ENCODE measurements at places on chromosomes 16 and 17.

DNA sequence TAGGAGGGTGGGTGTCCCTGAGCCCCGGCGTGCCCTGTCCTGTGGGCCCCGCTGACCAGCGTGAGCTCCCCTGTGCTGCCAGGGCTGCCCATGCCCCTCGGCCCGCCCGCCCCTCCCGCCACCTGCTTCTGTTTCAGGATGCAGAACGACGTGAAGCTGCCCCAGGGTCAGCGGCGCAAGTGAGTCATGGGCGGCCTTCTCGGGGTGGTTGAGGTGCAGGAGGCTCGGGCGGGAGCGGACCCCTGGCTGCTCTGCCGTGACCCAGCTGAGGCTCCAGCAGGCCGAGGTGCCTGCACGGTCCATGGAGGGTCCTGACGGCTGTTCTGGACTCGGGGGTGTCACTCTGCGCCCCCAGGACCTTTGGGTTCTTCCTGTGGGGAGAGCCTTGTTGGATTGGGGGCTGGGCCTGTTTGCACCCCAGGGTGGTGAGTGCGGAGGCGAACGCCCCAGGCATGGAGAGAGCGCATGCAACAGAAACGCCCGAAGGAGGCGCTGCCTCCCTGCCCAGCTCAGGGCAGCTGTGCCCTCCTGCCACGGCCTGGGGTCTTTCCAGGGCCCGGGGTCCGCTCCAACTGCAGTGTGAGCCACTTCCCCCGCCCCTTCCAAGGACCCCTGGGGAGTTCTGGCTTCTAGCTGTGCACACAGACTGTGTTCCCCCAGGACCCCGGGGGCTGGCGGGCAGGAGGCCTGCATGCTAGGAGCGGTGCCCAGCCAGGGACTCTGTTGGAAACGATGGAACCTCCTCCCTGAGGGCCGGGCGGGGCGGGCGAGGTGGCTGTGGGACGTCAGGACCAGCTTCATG is 4.0 kb downstream of the SLC25A10 start:
- no peak for DNase-seq

- DNase-seq: no peak
Measured at GRCh38 chr17:81049973-81050551, 15.1 kb downstream of the BAIAP2 start.

DNA sequence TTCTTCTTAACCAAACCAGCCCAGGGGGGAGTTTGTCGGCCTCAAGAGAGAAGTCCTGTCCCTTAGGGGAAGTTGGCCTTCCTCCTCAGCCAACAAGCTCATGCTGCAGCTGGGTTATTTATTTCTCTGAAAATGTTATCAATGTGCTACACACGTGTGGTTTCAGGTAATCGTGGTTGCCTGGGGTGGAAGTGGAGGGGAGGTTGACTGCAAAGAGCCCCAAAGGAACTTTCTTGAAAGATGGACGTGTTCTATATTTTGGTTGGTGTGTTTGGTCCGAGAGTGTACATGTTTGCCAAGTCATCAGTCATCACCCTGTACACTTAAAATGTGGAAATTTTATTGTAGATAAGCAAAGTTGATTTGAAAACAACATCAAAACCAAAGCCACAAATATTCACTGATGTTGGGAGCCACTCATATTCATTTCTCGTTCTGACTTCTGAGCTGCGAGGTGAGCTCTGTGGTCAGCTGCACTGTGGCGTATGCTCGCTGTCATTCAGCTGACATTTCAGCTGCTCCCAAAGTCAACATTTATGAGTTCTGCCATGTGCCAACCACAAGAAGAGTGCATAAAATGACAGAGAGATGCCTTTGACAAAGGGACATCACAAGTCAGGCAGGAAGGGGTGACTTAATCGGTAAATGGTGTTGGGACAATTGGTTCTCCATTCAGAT is 26.5 kb upstream of the ADGRG1 start:
- no peak for DNase-seq

DNA sequence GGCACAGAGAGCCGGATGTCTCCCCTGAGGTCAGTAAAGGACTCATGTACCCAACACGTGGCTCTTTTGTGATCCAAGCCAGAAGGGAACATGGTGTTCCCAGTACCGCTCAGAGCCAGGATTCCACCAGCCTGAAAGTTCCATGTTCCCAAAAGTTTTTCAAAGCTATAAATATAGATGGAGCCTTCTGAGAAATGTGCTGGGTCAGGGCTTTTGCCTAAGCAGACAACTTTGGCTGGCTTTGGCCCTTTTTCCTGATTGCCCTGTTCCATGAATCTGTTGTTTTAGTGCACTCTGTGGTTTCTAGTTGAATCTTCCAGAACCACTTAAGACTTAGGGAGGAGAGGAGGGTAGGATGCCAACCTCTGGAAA is 128.5 kb upstream of the HS3ST2 start:
- DNase-seq: no peak

- DNase-seq: no peak
Measured at GRCh38 chr16:72355561-72355960, 183.6 kb upstream of the PMFBP1 start.

DNA sequence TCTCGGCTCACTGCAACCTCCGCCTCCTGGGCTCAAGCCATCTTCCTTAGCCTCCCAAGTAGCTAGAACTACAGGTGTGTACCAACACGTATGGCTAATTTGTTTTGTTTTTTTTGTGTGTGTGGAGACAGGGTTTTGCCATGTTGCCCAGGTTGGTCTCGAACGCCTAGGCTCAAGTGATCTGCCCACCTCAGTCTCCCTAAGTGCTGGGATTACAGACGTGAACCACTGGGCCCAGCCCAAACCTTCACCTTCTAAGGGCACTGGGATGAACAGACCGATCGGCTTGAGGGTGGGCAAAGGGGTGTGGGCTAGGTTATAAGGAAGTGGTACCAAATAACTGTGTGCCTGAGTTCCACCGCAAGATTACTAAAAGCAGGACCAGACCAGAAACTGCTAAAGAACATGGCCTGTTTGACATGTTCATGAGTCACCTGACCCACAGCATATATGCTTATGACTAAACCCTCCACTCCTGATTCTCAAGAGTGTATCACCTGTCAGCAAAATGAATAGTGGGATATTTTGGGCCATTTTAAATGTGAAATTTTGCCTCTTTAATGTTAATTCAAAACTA is 8.1 kb downstream of the TMEM97 start:
- DNase-seq: no peak

- DNase-seq: no peak
Measured at GRCh38 chr17:80931421-80932265, 60.0 kb upstream of the CHMP6 start.

DNA sequence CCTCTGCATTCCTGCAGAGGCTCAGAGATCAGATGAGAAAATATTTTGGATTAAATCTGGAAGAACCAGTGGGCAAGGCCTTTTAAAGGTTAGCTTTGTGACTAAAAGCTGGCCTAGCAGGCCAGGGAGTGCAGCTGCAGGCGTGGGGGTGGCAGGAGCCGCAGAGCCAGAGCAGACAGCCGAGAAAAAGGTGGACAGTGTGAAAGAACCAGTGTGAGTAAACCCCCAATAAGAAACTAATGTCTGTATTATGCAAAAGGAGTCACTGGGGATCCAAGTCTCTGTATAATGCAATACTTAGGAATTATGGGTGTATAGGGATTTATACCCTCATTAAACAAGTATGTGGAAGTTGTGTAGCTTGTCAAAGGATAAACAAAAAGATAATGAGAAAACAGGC is 21.4 kb upstream of the SPACA3 start:
- no peak for DNase-seq

GRCh38 chr17:74825952-74826719 is 33.5 kb downstream of the GRIN2C start:
- no peak for DNase-seq

DNA sequence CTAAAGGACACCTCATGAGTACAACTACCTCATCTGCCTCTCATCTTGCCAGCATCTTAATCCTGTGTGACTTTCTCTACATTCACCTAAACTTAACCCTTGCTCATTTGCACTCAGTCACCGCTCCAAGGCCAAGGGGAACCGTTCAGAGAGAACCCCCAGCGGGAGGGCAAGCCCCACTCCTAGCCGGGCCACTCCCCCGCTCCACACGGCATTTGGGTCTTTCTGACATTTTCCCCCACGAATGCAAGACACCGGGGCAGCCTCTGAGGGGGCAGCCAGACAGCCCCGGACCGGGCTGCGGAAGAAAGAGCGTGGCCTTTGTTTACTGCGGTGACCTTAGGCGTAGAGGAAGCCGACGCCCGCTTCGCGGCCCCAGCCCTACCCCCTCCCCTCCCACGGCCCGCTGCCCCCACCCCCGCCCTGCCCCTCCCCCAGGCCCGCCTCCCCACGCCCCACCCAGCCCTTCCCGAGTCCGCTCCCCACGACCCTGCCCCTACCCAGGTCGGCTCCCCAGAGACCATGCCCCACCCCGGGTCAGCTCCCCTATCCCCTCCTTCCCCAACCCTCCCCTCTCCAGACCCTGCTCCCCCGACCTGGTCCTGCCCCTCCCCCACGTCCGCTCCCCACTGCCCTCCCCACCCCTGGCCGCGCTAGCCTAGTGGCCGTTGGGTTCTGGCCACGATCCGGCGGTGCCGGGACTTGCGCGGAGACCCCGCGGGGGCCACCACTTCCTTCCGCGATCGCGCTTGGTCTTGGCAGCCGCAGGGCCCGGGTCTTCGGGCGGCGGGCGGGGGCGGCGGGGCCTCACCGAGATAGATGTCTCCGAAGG is 789 bp downstream of the CSNK1D start:
- no peak for DNase-seq

GRCh38 chr17:5361426-5361825 is 58.0 kb downstream of the NUP88 start:
- no peak for DNase-seq

DNA sequence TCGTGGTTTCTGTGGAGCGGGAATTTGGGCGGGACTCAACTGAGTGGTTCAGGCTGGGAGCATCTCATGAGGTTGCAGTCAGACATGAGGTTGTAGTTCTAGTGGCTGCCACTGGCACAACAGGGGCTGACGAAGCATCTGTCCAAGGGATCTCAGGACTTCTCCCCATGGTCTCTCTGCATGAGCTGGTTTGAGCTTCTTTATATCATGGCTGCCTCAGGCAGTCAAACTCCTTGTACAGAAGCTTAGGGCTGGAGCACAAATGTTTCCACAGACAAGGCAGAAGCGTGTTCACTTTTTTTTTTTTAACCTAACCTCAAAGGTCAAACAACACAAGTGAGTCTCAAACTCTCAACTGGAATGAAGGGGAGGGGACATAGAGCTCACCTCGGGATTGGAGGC is 243.3 kb downstream of the MSI2 start:
- no peak for DNase-seq

- no peak for DNase-seq
Measured at GRCh38 chr17:78840530-78840779, 159 bp downstream of the USP36 start.

DNA sequence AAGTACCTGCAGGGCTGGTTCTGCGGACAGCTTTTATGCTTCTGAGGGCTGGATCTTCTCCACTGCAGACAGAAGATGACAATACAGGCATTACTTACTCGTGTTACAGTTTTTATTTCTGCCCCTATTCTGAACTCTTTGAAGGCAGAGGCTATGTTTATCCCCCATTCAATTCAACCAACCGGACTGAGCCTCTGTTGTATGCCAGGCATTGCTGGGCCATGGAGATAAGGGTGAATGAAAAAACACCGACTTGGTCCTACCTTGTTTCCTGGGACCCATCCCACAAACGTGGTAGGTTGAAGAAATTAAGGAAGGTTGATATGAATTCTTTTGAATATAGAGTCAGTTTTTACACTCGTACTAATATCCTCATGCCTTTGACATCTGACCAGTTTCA is 10.0 kb upstream of the HP start:
- DNase-seq: no peak

- no peak for DNase-seq
Measured at GRCh38 chr17:63440127-63440769, 5.9 kb downstream of the CYB561 start.

DNA sequence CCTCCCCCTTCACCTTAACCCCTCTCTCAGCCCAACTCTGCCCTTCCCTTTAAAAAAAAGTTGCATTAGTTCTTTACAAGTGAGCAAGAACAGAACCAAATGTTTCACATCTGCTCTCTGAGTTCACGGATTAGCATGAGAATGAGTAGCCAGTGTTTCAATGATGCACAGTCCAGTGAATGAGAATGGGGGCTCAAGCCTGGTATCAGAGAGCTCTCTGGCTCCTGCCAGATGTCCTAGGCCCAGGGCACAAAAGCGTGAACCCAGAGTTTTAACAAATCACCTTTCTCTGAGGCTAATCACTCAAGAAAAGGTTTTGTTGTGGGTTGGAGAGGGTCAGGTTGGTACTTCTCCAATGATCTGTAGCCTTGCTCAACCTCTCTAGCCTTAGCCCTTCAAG is 41.5 kb upstream of the HS3ST3A1 start:
- no peak for DNase-seq

DNA sequence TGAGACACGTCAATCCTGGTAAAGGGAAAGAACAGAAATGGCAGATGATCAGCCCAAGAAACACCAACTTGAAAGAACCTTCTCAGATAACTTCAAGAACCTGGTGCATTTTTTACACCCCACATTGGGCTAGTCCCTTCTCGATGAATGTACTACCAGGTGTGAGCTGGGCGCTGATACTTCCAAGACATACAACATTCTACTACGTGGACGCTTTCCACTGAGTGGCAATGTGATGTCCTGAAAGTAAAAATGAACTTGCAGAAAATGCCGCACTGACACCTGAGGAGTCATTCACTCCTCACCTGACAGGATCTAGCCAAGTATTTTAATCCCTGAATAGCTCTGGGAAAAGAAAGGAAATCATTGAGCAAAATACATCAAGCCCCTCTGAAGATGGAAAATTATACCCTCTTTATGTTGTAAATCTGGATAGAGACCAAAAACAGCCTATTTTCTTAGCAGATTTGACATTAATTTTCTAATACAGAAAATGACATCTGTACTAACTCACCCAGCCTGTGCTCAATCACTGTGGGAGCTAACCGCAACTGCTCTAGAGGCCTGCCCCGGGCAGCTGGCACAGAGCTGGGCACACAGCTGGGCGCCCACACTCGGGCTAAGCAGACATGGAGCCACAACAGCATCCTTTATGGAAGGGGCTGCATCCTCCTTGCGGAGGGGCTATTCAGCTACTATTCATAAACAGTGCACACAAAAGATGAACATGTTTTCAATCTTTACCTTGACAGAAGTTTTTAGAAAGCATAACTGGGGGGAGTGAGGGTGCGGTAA is 16.2 kb downstream of the SNN start:
- no peak for DNase-seq

DNA sequence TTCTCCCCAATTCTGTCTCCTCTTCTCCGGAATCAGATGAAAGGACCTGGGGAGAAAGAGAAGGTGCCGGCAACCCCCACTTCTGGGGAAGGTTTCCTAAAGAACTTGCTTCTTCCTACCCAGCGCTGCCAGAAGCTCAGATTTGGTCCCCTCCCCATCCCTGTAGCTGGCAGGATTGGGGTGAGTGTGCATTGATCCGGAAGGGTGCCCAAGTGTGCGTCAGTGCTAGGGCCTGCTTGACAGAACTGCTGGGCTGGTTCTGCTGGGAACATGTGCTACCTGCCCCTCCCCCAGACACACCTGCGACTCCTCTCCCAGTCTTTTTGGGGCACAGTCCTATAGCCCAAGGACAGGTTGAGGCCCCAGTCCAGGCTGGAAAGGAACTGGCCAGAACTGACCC is 3.3 kb downstream of the ARL4D start:
- DNase-seq: no peak

GRCh38 chr17:36613155-36613554 is 11.8 kb downstream of the MRM1 start:
- no peak for DNase-seq

- DNase-seq: no peak
Measured at GRCh38 chr17:35745749-35746320, 7.2 kb downstream of the GAS2L2 start.
